COLO829 (cell line): ENCODE measurements at places on chromosomes 3 and 15.

DNA sequence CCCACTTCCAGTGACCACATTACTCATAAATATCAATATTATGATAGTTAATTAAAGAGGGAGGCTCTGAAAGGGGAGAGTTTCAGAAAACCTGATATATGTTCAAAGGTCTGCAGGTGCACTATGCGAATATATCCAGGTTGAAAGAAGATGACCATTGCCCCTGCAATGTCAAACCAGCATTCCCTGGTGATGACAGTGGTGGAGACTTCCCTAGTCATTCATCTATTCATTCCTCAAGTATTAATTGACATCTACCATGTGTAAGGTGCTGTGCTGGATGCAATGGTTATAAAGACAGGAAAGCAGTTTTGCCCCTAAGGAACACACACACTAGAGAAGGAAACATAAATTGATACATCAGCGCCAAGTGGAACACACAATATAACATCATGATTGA, 588.3 kb upstream of the KCNMB2 start:
- no peak for DNase-seq

DNA sequence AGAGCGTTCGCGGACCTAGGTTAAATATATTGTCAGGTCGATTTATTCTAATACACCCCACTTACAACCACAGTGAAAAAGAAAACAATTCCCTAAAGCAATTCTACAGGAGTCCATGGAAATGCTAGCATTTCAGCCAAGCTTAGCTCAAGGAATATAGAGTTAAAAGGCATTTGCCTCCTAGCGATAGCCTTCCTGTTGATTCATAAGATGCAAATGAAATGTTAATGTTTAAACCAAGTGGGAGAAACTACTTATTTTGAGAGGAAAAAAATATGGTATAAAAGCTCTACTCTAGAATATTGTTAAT, 1.7 kb upstream of the ALCAM start:
- no peak for DNase-seq

DNA sequence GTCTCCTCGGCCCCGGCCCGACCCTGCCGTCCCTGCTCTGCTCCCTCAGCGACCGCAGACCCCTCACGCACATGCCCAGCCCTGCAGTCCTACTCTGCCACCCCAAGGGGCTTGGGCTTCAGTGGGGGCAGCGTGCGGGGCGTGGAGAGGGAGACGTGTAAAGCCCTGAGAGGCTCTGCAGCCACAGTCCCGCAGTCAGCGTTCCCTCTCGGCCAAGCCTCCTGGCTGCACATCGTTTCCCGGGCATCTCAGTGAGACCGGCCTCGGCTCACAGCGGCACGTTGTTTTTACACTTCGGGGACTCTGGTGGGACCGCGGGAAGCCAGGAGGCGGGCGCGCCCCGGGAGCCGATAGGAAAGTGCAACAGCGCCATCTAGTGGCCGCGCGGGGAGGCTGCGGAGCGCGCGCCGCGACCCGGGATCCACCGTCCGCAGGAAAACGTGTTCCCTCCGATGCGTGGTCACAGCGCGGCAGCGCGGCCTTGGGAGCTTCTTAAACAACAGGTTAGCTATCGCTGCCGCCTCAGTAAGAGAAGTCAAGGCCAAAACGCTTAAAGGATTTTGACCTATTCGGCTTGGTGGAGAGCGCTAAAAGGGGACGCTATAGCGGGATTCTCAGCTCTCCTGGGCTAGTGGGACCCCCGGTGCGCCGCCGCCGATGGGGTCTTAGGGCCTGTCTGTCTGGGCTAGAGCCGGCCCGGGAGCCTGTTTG, 226.8 kb upstream of the IGF1R start:
- DNase-seq, result peak; percentile 49

- no peak for DNase-seq
These were observed 43.6 kb downstream of the NMNAT3 start for GRCh38 chr3:139634111-139634635.
